Activated CD4-positive, alpha-beta T cell treated with anti-CD3 and anti-CD28 coated beads, Interleukin-10, Interleukin-2, amounts not matched to agents 100 ng/mL and 50 ng/mL, durations not matched to agents 16 hours and 8 hours (primary cell): ENCODE measurements at places on chromosomes 1 and 21.

DNA sequence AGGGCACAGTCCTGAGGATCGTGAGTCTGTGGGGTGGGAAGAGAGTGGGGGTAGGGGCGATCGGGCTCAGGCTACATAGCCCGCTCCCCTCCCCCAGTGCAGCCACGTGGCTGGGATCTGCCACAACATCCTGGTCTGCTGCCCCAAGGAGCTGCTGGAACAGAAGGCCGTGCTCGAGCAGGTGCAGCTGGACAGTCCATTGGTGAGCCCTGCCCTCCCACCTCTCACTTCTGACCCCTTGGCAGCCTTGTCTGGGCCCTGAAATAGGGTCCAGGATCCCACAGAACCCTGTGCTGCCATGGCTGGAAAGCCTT is 5.0 kb downstream of the CNKSR1 start:
- no peak for DNase-seq

DNA sequence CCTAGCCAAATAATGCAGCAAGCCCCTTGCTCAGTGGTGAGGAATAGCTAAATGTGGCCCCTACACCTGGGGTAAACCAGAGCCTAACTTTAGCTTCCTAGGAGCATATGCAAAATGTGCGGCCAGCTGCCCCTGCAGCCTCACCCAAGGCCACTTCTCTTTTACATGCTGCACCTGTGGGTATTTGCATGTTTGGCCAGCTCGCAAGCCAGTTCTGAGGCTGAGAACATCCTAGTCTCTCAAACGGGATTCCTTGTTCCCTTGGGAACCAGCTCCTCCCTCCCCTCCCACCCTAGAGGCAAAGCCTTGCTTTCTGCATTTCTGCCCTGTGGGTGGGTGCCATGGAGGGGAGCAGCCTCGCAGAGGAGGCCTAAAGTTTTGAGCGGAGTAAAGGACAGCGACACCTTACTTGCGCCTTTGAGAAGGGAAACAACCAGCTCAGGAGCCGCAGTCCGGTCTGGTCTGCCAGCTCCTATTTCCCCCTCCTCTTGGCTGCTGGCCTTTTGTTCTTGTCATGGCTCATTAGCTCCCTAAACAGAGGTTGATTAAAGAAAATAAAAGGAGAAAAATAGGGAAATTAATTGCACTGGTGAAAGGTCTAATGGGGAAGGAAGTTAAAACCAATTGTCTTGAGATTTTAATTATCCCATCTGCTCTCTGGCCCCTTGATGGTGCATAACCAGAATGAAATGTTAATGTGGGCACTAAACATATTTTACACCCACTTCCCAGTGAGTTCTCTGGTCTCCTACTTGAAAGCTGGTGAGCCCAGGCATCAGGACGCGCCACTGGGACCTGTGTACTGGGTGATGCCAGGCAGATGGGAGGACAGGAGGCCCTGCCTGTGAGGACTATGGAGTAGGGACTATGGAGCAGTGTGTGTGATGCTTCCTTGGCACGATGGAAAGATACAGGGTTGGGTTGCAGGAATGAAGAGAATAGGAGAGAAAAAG is 68.7 kb downstream of the TEX35 start:
- DNase-seq: no peak

- DNase-seq: no peak
These were observed 13.1 kb downstream of the RNF220 start for GRCh38 chr1:44418022-44418673.

DNA sequence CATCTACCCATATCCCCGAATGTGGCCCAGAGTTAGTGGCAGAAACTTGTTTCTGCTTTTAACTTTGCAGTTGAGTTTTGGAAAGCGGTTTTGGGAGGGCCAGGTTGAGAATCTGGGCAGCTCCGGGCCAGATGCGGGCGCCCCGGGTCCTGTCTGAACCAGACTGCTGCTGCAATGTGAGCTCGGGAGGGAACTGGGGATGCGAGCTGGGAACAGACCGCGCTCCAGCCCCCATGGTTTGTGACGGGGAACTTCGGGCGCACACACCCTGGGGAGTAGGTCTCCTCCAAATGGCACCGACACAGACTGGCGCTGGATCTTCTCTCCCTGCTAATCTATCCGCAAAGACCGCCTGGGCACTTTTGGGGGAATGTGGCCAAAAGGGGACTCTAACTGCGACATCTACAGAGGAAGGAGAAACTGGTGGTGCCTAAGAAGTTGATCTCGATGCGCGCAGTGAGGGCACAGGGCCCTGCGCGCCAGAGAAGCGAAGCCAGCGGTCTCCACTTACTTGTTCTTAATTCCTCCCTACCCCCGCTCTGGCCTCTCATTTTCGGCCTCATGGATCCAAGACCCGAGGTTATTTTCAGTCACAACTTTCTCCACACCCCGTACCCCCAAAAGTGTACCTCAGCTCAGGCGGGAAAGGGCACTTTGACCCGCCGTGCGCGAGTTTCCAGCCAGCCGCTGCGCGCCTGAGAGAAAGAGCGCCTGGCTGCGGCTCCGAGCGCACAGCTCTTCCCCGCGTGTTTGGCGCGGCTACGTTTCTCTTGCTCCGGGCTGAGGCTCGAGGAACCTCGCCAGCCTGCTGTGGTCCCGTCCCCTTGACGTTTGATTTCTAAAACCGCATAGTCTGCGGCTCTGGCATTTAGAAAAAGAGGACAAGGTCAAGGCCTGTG is 411.0 kb upstream of the ESRRG start:
- DNase-seq: no peak

DNA sequence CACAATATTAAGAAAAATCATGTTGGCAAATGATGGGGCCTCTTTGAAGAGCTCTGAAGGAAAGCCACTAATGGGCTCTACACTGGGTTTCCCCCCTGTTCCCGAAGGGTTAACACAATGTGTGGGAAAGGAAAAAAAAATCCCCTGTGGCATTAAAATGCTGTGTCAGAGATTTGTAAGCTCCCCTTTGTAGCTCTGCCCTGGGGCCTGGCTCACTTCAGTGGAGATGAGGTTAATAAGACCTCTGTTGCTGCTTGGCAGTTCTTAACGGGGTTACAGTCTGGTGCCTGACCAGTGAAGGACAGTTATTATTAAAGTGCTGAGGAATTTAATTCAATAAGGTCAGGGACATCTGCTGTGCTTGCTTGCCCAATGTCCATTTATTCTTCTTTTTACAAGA is 129.7 kb upstream of the UBE2U start:
- no peak for DNase-seq

DNA sequence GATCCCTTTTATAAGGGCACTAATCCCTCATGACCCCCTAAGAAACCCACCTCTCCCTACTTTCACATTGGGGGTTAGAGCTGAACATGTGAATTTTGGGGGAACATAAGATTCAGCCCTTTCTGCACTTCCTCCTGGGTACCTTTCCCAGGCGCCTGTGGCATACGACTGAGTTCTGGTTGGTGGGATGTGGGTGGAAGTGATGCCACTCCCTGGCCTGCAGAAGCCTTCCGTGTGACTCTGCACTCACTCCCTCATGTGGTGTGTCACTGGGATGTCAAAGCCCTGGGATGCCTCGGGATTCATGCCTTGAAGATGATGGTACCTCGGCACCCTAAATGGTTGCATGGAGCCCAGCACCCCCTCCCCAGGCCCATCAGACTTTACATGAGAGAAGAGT is 28.3 kb upstream of the VASH2 start:
- DNase-seq: no peak

DNA sequence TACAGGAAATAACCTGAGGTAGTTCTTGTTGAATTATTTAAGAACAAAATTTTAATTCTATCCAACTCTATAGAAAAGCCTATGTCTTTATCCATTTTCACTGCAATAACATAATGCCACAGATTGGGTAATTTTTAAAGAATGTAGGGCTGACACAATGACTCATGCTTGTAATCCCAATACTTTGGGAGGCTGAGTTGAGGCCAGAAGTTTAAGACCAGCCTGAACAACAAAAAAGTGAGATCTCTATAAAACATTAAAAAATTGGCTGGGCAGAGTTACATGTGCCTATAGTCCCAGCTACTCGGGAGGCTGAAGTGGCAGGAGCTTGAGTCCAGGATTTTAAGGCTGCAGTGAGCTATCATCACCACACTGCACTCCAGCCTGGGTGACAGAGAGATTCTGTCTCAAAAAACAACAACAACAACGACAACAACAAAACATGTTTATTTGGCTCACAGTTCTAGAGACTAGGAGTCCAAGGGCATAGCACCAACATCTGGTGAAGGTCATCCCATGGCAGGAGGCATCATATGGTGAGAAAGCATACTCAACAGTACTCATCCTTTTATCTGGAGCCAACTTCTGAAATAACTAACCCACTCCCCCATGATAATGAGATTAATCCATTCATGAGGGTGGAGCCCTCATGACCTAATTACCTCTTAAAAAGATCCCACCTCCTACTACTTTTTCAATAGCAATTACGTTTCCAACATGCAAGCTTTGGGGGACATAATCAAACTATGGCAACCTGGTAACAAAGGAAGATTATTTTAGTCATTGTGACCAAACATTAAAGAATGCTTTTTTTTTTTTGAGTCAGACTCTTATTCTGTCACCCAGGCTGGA is 59.6 kb downstream of the ABL2 start:
- DNase-seq: no peak

DNA sequence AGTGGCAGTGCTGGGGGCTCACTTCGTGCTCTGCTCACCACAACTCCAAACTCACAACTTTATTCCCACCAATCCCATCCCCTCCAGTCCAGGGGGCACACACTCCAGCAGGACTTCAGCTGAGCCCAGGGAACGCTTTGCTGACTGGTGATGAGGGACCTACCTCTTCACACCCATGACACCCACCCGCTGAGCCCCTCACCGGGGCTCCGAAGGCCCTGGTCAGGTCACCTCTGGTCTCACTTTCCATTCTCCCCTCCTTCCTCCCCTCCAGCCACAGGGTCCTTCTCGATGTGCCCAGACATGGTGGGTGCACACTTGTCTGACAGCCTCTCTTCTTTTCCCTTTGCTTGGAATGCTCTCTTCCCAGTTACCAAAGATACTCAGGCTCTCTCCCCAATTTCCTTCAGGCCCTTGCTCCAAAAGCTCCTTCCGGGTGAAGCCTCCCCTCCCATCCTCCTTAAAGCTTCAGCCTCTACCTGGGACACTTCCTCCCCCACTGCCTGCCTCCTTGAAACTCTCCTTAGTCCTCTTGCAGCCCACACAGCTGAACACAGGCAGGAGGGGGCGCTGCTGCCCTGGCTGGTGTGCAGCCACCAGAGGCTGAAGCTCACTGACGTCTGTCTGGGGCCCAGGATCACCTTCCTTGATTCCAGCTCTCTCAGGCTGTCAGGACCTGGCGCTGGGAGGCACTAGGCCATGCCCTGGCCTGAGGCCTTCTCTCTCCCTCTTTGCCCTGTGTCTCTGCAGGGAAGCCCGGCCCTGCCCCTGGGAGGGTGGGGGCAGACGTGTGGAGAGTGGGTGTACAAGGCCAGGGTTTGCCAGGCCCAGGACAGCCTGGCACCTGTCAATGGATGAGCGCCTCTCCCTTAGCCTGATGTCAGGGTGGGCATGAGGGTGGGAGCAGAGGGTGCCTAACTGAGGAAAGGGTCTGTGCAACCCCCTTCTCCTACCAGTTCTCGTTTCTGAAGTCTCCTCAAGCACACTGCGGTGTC is 1.6 kb downstream of the KCNE1 start:
- DNase-seq: peak; percentile 64

DNA sequence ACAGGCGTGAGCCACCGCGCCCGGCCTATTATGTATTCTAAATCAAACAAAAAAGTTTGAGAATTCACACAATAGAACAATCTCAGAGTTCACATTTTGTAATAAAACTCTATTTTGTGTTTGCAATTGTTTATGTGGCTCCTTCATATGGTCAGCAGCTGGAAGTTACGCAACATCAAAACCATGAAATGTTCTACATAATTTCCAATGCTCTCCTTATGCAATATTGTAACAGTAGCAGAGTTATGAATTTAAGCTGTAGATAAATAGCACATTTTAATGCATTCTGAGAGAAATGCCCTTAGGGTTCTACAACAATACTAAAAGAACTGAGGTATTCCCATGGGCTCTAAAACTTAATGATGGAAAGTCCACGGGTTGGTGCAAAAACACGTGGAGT is 62.3 kb upstream of the COL11A1 start:
- no peak for DNase-seq

DNA sequence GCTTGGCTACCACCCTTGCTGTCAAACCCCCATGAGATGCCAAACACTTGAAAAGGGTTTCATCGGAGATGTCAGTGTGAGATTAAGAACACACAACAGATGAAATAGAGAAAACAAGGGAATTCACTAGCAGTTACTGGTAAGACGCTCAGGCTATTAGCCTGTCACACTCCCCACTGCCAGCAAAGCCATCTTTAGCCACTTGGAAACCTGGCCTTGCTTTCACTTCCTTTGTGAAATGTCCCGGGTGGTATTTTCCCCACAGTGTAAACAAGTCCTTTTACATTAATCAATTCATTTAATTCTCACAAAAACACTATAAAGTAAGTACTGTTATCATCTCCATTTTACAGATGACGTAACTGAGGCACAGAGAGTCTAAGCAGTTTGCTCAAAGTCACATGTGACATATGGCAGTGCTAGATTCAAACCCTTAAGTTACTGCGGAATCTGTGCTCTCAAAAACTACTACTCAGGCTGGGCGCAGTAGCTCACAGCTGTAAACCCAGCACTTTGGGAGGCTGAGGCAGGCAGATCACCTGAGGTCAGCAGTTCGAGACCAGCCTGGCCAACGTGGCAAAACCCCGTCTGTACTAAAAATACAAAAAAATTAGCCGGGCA is 32.7 kb upstream of the KHDRBS1 start:
- DNase-seq: no peak

GRCh38 chr1:220877377-220878095 is 1.7 kb upstream of the HLX start:
- DNase-seq: no peak

- peak; percentile 71 for DNase-seq
These were observed 3.3 kb downstream of the CNST start for GRCh38 chr1:246569248-246570238.

DNA sequence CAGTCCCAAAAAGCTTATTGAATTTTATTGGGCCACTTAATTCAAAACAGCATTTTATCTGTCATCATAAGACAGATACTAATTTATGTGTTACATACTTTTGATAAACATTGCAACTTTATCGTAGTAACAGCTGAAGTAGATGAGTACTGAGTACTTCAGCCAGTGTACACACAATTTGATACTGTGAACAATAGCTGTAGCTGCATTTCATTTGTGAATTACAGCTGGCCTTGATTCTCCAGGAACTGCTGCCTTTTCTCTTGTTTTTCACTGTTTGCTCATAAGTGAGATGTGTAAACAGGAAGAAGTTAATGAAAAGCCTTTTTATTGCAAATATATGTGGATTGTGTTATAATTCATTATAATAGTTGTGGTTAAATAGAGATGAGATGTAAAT is 10.2 kb downstream of the UAP1 start:
- DNase-seq: no peak

- DNase-seq: no peak
These were observed 40.2 kb downstream of the FOXD2 start for GRCh38 chr1:47478090-47478489.

- no peak for DNase-seq
These were observed 10.7 kb downstream of the RAB29 start for GRCh38 chr1:205764578-205764977.

DNA sequence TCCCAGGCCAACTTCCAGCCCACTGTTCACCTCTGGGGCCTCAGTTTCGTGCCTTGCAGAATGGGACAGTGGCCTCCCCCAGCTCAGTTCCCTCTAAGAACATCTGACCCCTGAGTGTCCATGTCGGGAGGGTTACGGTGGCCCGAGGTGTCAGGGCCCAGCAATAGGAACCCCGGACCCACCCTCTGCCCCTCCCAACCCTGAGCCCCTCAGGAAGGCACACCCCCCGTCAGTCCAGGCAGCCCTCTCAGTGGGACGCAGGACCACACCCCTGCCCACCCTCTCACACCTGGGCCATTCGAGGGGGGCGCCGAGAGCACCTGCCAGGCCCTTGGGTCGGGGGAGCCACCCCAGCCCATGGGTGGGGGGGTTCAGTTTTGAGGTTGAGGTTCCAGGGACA is 447 bp downstream of the TTC34 start:
- no peak for DNase-seq

- peak; percentile 79 for DNase-seq
These were observed 9.9 kb upstream of the CDCA8 start for GRCh38 chr1:37682334-37682987.
